Stimulated activated CD4-positive, alpha-beta T cell treated with anti-CD3 and anti-CD28 coated beads, Interleukin-4, amount 100 ng/mL, for 1 hour (primary cell): ENCODE measurements at places on chromosomes 2 and 18.

DNA sequence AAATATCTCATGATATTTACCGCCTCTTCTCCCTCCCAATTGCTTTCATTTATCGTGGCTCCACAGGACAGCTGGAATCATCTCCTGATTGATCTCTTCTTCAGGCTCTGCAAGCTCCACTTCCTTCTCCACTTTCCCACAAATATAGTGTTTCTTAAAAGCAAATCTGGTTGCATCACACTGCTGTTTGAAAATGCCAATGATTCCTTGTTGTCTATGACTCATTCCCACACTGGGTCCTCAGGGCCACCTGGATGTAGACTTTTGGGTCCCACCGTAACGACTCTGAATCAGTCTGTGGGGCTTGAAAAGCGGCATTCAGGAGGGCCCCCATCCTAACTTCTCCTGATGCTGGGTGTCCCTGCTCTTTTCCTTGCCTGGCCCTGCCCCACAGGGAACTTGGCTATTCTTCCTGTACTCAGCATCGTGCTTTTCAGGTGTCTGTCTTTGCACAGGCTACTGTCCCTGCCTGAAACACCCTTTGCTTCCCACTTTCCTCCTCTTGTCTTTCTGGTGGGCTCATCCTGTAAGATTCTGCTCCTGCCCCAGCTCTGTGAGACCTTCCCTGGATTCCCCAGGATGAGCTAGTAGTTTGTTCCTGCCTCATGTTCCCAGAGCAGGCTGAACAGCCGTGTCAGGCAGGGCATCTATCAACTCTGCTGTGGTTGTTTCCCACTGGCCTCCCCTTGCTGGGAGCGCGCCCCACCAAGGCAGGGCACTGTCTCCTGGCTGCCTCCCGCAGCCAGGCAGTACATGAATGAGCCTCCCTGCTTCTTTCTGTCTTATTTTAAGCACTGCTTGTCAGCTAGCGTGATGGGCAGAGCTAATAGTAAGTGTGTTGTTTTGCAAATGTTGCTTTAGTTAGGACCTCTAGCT is 111.9 kb downstream of the KCTD1 start:
- DNase-seq: no peak

- no peak for DNase-seq
Observed at GRCh38 chr2:41602341-41602740, 445.5 kb upstream of the PKDCC start.

- DNase-seq: no peak
Observed at GRCh38 chr2:120852200-120852815, 116.6 kb downstream of the GLI2 start.

GRCh38 chr2:118085173-118086023 is 2.9 kb upstream of the INSIG2 start:
- no peak for DNase-seq

DNA sequence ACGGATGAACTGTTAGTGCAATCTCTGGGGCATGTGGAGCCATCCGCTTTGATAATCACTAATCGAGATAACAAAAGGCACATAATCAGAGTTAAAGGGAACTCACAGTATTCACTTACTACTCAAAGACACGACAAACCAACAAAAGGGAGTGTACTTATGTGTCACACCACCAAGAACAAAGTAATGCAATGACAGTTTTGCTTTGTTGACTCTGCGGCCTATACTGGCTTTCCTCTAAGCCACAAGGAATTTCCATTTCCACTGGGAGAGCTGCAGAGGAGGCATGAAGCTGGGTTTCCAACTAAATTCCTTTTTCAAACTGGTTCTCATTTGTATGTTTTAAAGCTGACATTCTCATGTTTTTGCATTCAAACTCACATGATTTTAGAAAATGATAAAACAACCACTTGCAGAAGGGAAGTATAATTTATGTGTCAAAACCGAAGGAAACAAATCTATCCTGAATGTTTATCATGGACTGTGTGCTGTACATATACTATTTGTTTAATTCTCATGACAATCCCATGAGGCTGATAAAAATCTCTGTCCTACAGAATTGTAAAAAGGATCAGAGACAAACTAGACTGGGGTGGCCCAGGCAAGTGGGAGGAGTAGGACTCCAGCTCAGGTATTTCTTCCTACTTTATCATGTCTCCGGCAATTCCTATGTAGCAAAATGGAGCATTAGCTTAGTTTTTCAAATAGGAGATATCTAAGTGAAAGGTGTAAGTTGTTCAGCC is 149.6 kb upstream of the SMAD7 start:
- DNase-seq: no peak
